T-cell (primary cell): ENCODE measurements at places on chromosomes 3 and 15. TPM values are rescaled to one million over a fixed set of nuclear protein-coding genes. Genes with fewer than 3 reads are reported as not detected.

DNA sequence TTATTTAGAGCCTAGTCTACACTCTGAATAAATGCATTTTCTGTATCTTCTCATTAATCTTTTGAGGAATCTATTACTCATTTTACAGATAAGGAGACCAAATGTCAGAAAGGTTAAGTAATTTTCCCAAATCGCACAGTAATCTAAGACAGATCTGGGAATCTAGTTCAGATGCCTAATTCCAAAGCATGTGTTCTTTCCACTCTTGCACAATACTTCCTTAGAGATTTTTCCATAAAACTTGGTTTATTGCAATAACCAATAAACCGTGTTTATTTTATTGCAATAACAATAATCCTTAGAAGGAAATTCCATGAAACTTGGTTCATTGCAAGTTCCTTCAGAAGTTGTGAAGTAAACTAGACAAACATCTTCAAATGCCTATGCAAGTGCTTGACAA is 17.4 kb upstream of the COL8A1 start:
- no peak for DNase-seq
- H3K27me3 ChIP-seq = no peaks in the 10 kb centered on the region
- H3K36me3 ChIP-seq = no peaks in the 10 kb centered on the region
- H3K4me1 ChIP-seq = no peaks in the 10 kb centered on the region
- H3K27ac ChIP-seq = no peak overlapping the region

DNA sequence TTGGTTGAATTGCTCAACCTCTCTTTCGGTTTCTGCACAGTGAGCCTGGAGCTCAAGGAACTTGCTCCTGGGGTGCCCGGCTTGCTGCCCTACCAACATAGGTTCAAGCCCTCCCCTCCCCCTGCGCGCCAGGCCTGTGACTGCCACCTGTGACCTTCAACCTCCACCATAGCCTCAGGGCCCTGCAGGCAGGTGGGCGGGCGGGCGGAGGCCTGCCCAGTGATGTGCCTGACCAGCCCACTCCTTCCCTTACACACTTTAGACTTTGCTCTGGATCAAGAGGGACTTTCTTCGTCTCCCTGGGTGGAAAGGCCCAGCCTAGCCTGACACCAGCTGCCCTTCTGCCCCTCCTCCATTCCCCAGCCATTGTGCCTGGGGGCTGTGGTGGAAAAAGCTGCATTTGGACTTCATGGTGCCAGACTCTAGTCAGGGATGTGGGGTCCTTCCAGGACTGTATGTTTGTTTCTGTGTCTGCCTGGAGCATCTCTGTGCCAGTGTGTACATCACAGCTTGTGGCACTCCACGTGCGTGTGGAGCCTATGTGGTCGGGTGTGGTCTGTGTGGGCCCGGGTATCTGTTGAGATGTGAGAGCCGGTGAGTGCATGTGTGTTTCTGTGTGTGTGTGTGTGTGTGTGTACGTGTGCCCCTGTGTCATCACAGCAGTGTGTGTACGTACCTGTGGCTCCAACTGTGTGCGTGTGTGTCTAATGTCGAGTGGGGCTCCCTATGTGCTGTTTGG is 9.5 kb downstream of the PRKCD start:
- peaks cover 44% of the 10 kb centered on the region for H3K4me1 ChIP-seq
- H3K27me3 ChIP-seq = no peaks in the 10 kb centered on the region
- DNase-seq = no peak
- peaks cover 7% of the 10 kb centered on the region for H3K36me3 ChIP-seq
- no peak overlapping the region for H3K4me3 ChIP-seq
- no peak overlapping the region for H3K27ac ChIP-seq

GRCh38 chr3:151584566-151584965 is 123.7 kb upstream of the IGSF10 start:
- no peak overlapping the region for H3K27ac ChIP-seq
- H3K27me3 ChIP-seq = no peaks in the 10 kb centered on the region
- H3K4me1 ChIP-seq = no peaks in the 10 kb centered on the region

The ALDH1A3 gene
- not detected for total RNA-seq

The POLQ gene
- total RNA-seq = 0.47 TPM

DNA sequence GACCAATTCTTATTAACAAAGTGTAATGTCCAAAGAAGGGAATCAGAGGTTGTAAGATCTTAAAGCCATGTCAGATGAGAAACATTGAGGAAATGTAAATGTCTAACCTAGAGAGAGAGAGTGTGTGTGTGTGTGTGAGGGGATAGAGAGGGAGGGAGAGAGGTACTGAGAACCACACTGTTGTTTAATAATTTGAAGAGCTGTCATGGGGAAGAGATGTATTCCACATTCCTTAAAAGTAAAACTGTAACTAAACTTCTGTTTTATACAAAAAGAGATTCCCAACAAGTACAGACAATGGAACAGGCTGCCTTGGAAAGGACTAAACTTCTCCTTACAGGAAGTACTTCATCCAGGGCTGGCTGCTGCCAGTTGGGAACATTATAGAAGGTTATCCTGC is 68.9 kb upstream of the BOC start:
- DNase-seq = no peak
- no peak overlapping the region for H3K4me3 ChIP-seq
- no peaks in the 10 kb centered on the region for H3K36me3 ChIP-seq
- no peaks in the 10 kb centered on the region for H3K4me1 ChIP-seq
- H3K27ac ChIP-seq = no peak overlapping the region

The IL12A gene
- total RNA-seq = 0.69 TPM

DNA sequence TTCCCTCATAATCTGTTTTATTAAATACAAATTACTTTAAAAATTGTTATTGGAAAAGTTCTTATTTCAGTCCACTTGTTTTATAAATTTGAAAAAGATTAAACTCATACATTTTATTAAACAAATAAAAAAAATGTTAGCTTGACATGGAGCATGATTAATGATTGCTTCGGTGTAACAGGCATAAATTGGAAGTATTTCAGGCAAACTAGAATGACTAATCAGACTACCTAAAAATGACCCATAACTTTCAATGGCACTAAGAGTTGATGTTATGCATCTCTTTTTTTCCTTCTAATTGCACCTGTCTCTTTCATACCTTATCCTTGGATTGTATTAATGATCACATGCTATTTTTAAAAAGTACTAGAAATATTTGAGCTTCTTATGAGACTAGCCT is 343.3 kb downstream of the ZNF385D start:
- H3K4me3 ChIP-seq = no peak overlapping the region
- no peaks in the 10 kb centered on the region for H3K36me3 ChIP-seq
- no peak overlapping the region for H3K27ac ChIP-seq
- DNase-seq = no peak
- no peaks in the 10 kb centered on the region for H3K27me3 ChIP-seq
